Activated CD8-positive, alpha-beta T cell treated with anti-CD3 and anti-CD28 coated beads, Interleukin-2, amount 10 ng/mL, durations not matched to agents 7 days and 5 days (primary cell): ENCODE measurements at places on chromosomes 7 and 10.

DNA sequence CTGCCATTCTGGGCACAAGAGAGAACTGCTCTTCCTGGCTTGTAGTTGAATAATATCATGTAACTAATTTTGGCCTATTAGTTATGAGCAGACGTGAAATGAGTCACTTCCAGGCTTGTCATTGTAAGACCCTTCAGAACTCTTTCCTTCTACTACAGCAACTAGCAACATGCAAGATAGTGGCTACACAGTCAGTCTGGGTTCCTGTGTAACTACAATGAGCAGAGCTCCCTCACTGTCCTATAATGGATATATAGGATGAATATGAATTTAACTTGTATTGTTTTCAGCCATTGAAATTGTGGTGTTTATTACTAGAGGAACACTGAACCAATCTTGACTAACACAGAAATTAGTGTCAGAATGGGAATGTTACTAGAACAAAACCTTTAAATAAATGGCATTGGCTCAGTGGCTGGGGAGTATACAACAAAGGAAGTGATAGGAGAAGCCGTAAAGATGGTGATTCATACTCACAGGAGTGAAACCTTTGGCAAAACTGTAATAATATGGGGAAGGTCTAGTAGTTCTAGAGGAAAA lies 2.9 kb upstream of the MTPN start:
- no peak for DNase-seq
- H3K27ac ChIP-seq, result peak overlapping the region; percentile 88
- peak overlapping the region; percentile 72 for H3K4me3 ChIP-seq
- no peaks in the 10 kb centered on the region for H3K27me3 ChIP-seq
- peaks cover 9% of the 10 kb centered on the region for H3K36me3 ChIP-seq

- H3K4me3 ChIP-seq, result no peak overlapping the region
- no peak overlapping the region for H3K27ac ChIP-seq
- no peaks in the 10 kb centered on the region for H3K36me3 ChIP-seq
- H3K27me3 ChIP-seq, result no peaks in the 10 kb centered on the region
Observed at GRCh38 chr10:85599081-85599480, 767.5 kb downstream of the GRID1 start.

DNA sequence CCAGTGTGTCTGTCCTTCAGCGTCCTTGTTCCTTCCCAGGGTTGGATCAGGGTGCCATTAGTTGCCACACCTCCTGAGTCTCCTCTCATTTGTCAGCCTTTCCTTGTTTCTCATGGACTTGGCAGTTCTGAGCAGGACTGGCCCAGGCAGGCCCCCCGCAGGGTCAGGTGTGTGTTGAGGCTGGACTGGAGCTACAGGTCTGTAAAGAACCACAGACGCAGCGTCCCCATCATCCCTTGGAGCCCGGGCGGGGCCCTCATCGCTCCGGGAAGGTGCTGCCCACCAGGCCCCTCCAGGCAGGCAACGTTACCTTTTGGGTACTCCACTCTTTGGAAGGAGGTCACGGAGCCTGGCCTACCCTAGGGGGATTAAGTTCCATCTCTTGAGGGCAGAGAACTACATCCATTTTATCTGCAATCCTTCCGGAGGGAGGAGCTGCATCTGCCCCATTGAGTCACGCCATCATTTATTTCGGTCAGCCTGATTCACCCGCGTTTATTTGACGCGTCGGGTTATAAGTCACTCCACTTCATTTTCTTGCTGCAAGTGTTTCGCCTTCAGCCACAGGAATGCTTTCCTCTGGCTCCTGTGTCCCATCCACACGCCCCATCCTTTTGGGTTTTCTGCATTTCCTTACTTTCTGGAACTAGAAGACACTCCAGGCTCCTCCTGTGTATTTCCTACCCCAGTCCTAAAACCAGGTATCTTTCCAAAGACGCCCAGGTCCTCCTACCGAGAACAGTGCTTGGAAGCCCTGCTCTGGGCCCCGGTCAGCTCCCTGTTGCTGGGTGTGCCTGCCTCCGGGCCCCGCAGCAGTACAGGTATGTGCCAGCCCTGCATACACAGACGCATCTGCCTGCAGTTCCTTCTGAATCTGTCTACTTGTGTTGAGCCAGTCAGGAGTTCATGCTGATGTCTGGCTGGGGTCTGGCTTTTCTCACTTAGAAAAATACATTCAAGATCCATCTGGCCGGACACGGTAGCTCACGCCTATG lies 141.9 kb downstream of the MAD1L1 start:
- H3K27ac ChIP-seq, result no peak overlapping the region
- H3K4me1 ChIP-seq, result peaks cover 26% of the 10 kb centered on the region
- DNase-seq, result no peak
- no peaks in the 10 kb centered on the region for H3K27me3 ChIP-seq

DNA sequence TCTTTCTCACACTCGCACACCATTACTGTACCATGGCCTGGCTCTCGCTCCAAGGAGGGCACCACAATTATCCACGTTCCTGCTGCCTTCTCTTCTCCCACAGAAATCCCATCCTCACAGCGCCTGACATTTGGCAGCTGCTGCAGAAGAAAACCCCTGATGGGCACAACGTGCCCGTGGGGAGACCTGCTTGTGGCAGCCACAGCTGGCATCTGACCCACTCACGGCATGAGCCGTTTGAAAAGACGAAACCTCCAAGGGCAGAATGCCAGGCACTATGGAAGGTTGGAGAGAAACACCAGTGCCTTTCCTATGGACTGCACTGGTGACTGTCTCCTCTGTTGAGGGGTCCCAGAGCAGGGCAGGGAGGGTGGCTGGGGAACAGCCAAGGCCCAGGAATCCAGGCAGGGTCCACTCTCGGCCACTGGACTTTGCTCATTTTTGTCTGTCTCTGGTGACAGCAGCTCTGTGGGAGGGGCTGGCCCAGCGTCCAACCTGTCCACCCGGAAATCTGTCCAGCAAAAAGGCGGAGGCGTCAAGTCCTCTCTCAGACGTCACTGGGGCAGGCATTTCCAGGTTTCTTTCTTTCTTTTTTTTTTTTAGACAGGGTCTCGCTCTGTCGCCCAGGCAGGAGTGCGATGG lies 61.0 kb upstream of the MKRN1 start:
- DNase-seq, result no peak
- H3K27ac ChIP-seq, result no peak overlapping the region
- H3K4me3 ChIP-seq, result no peak overlapping the region
- H3K36me3 ChIP-seq, result no peaks in the 10 kb centered on the region

GRCh38 chr10:96655461-96656197 lies 64.7 kb downstream of the PIK3AP1 start:
- no peak for DNase-seq
- H3K36me3 ChIP-seq, result peaks cover 20% of the 10 kb centered on the region
- peak overlapping the region; percentile 40 for H3K27ac ChIP-seq
- peaks cover 50% of the 10 kb centered on the region for H3K4me1 ChIP-seq
- H3K27me3 ChIP-seq, result no peaks in the 10 kb centered on the region
- H3K4me3 ChIP-seq, result no peak overlapping the region

- H3K27me3 ChIP-seq, result no peaks in the 10 kb centered on the region
- H3K4me3 ChIP-seq, result no peak overlapping the region
- H3K36me3 ChIP-seq, result no peaks in the 10 kb centered on the region
- no peak overlapping the region for H3K27ac ChIP-seq
Observed at GRCh38 chr7:14047709-14048399, 58.4 kb upstream of the ETV1 start.

- no peak overlapping the region for H3K4me3 ChIP-seq
- no peaks in the 10 kb centered on the region for H3K27me3 ChIP-seq
- no peaks in the 10 kb centered on the region for H3K4me1 ChIP-seq
- H3K36me3 ChIP-seq, result no peaks in the 10 kb centered on the region
- DNase-seq, result no peak
Observed at GRCh38 chr10:20277820-20278219, 461.6 kb downstream of the PLXDC2 start.

GRCh38 chr10:60376221-60377041 lies 13.2 kb downstream of the ANK3 start:
- H3K36me3 ChIP-seq, result no peaks in the 10 kb centered on the region
- no peak overlapping the region for H3K27ac ChIP-seq
- DNase-seq, result no peak
- no peak overlapping the region for H3K4me3 ChIP-seq
- no peaks in the 10 kb centered on the region for H3K27me3 ChIP-seq
- H3K4me1 ChIP-seq, result no peaks in the 10 kb centered on the region

- no peaks in the 10 kb centered on the region for H3K36me3 ChIP-seq
- H3K4me1 ChIP-seq, result no peaks in the 10 kb centered on the region
Observed at GRCh38 chr10:56920601-56921261, 559.7 kb upstream of the ZWINT start.

DNA sequence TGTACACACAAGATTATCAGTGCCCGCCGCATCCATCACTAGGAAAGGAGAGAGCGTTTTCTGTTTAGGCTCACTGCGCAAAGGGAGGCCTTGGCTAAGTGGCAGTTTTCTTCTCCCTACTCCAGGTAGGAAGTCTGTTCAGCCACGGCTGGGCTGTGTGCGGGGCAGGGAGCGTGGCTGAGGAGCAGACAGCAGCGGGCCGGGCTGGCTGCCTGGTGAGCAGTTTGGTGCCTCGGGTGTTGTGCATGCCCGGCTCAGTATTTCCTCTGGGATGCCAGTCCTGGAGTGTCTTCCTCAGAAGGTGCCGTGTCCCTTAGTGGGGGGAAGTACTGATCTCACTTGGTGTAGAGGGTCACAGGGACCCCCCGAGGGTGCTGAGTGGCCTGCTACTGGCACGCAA lies 114.4 kb downstream of the NT5C2 start:
- no peaks in the 10 kb centered on the region for H3K27me3 ChIP-seq
- no peak overlapping the region for H3K27ac ChIP-seq
- H3K4me1 ChIP-seq, result no peaks in the 10 kb centered on the region
- no peak overlapping the region for H3K4me3 ChIP-seq
- H3K36me3 ChIP-seq, result no peaks in the 10 kb centered on the region

DNA sequence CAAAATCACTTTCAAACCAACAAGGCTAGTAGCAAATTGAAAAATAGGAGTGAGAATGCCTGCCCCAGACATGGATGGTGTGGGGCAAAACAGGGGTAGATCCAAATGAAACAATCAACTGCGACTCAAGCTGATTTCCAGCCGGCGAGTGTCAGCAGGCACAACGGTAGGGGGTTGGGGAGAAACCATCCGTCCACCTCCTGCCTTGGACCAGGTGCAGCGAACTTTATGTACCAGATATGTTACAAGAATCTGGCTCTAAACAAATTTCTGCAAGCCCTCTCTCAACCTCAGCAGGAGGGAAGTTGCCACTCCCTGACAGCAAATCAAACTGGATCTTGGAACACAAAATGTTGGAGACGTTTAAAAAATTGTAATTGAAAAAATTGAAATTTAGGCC lies 45.2 kb downstream of the PYROXD2 start:
- no peaks in the 10 kb centered on the region for H3K36me3 ChIP-seq
- no peak overlapping the region for H3K4me3 ChIP-seq
- no peaks in the 10 kb centered on the region for H3K4me1 ChIP-seq
- peaks cover 7% of the 10 kb centered on the region for H3K27me3 ChIP-seq
